ENCODE measurements at places on chromosomes 2 and 18.
A peak's percentile ranks its signal among the peaks of the same experiment; 100 is the strongest.

DNA sequence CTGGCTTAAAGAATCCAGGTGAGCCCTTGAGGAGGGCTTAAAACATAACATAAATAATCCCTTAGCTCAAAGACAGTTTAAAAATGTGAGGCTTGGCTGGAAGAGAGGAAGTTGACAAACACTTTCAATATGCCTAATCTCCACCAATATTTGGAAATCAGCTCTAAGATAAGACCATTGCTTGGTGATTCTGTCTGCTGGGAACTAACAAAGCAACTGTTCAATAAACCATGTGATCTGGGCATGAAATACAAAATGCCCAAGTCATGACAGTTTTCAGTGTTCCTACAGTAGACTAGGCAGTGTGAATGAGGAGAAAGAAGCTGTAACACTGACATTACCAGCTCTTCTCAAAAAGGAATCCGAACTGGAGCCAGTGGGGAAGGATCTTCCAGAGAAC, 10.7 kb downstream of the MFF start:
- no peak for DNase-seq

DNA sequence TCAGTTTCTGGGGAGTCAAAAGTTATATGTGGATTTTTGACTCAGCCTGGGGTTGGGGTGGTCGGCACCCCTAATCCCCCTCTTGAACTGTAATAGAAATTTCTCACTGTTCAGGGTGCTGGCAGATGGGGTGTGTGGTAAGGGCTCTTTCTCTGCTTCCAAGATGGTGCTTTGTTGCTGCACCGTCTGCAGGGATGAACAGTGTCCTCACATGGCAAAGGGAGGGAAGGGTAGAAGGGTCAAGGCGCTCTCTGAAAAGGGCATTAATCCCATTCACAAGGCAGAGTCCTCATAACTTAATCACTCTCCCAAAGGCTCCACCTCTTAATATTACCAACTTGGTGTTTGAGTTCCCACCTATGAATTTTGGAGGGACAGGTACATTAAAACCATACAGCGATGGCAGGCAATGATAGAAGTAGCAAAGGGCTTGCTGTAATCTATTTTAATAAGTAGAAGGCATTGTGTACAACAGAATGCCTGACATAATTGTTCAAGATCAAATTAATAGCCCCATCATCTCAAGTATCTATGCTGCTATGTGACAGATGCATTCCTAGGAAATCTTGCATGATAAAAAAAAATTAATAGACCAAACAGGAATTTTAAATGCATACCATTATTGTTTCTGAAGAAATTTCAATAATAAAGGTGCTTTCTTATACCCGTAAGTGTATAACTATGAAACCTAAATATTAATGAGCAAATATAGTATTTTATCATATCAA, 28.1 kb downstream of the MMADHC start:
- DNase-seq: no peak

DNA sequence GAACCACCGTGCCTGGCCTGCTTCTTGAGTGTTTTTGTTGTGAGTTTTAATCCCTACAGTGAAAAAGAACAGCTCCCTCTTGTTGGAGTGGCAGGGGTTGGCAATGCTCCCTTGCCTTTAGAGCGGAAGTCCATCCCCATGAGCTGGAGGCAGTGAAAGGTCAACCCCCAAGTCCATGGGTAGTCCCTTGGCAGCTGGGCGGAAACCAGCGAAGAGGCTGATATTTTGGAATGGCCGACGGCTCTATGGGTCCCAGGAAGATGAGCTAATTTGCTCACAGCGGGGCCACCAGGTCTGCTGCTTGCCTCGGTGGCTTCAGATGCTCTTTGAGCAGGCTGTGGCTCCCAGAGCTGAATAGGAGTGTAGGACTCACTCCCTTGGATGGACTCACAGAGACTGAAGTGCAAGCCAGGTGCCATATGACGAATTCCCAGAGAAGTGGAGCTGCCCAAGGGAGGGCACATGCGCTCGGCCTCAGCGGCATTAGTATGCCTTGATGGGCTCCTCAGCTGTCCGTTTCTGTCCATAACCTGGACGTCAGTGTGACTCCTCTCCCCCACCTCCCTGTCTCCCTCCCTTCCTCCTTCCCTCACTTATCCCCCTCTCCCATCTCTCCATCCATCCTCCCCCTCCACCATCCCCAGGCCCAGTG, 25.4 kb upstream of the RHOB start:
- no peak for DNase-seq

DNA sequence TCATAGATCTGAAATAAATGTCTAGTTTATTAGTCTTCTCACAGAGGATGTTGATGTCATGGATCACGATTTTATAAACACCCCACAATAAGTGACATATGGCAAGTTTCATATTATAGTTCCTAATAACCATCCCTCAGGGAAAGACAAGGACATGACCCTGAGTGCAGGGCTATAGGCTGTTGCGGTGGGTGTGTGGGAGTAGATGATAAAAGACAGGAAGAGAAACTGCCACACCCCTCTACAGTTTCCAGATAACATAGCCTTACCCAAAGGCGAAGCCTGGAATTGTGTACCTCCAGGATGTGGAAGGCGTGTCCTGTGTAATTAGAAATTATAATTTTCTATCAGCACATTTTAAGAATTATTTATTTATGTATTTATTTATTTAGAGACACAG, 2.4 kb upstream of the NEDD4L start:
- DNase-seq: no peak

- DNase-seq: no peak
Measured at GRCh38 chr18:75474332-75474731, 46.8 kb upstream of the SMIM21 start.

DNA sequence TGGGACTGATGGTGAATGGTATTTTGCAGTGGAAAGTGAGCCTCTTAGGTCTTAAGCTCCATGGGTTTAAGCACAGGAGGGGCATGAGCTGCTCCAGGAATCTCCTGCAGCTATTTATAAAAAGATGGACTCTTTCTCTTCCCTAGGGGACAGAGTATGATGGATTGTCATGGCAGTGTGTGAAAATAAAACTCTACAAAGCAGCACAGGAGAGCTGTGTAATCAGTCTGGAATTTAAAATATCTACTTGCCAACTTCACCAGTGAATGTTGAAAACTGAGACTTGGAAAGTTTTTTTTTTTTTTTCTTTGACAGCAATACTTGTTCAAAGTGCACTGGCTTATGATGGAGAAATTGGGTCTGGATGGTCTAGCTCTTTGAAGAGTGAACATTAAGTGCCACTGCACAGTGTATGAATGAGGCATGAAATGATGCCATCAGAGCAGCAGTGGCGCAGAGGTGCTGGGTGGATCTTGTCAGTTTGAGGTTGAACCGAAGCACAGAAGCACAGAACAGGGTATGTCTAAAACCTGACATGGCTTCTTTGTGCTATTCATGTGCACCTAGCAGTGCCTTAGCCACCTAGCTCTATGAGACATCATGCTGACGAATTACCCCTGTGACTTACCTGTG, 245.4 kb downstream of the PTPRM start:
- DNase-seq: no peak

- no peak for DNase-seq
Measured at GRCh38 chr18:11956371-11957308, 24.7 kb upstream of the IMPA2 start.

DNA sequence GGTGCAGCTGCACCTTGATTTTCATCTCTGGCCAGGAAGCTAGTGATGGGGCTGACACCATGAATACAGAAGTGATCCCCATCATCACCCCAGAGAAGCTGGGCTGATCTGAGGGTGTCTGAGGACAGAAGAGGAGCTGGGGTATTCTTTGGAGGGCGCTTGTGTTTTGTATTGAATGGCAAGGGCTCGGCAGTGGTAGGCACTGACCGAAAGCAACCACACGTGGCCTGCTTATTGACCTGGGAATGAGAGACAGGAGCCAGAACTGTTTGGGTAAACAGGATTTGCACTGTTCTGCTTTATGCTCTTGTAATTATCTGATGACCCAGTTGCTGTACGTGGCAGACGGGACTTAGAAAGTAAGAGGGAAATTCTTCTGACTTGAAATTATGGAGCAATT, 62.6 kb upstream of the RPL31 start:
- DNase-seq: no peak

GRCh38 chr2:23510471-23510870, 125.5 kb downstream of the KLHL29 start:
- no peak for DNase-seq

GRCh38 chr2:200353120-200353519, 46.6 kb downstream of the SPATS2L start:
- no peak for DNase-seq

DNA sequence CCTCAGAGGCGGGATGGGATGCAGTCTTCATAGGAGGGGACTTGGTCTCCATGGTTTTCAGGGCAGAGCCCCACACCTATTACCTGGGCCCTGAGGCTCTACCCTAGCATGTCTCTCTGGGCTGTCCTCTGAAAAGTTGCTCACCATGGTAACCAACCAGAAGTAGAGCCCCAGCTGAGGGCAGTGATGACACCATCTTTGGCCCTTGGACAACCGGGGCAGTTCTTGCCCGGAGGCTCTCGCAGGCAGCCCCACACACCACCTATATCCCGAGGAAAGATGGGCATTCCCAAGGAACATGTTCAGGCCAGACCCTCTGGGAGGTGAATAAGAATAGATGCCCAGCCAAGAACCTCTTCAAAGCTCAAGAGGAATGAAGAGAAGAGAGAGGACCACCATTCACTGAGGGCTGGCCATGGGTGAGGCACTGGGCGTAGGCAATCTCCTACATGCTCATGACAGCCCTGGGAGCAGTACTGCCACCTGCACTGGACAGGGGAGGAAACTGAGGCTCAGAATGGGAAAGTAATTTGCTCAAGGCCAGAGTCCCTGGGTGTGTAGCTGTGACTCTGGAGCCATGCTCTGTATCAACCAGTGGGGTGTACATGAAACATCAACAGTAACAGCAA, 72.5 kb downstream of the HS1BP3 start:
- no peak for DNase-seq

- DNase-seq: no peak
Measured at GRCh38 chr2:113061896-113062770, 3.1 kb downstream of the IL36RN start.

DNA sequence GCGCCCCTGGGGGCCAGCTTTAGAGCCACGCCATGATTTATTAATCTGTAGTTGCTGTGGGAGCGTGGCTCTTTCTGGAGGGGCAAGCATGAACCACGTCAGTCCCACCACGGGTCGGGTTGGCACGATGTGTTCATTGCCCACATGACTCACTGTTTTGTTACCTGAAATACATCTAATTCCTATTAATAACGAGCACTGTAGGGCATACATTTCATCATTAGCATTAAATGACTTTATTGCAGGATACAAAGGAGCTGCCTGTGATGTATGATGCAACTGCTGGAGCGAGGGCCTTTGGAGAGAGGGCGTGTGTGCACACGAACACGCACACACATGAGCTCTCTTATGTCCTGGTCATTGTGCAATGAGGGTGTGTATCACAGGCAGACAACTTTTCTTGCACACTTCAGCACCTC, 127.0 kb downstream of the INHBB start:
- no peak for DNase-seq

- DNase-seq: peak; percentile 8
Measured at GRCh38 chr18:25896178-25896780, 194.1 kb downstream of the SS18 start.

DNA sequence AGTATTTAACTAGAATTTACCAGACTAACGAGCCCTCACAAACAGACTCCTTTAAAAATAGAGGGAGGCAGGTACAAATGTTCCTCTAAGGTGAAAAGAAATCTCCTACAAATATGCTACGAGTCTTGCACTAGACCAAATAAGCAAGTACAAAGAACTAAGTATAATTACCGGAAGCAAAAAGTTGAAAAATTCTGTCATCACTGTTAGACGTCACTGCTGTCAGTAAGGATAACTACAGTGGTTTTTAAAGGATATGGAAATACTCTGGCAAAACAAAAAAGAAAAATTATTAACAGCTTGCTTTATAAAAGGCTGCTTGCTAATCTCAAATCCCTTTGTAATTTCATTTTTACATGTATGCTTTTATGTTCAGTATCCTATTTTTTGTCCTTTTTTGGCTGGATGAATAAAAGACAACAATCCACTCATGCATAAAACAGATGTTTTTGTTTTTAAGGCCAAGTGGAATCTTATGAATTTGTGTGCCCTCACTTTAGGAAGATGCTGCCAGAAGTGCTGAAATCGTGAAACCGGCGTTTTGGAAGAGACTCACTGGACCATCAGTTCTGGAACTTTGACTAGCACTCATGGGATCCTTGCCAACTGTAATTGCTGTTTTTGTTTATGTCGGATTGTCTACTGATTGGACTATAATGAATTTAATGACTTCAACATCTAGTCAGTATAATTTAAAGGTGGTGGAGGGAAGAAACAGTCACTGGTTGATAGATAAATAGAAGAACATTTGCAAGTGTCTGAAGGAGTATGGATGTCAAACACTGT, 6.7 kb downstream of the ZNF521 start:
- no peak for DNase-seq

GRCh38 chr2:50831676-50832075, 200.3 kb downstream of the NRXN1 start:
- DNase-seq: no peak

DNA sequence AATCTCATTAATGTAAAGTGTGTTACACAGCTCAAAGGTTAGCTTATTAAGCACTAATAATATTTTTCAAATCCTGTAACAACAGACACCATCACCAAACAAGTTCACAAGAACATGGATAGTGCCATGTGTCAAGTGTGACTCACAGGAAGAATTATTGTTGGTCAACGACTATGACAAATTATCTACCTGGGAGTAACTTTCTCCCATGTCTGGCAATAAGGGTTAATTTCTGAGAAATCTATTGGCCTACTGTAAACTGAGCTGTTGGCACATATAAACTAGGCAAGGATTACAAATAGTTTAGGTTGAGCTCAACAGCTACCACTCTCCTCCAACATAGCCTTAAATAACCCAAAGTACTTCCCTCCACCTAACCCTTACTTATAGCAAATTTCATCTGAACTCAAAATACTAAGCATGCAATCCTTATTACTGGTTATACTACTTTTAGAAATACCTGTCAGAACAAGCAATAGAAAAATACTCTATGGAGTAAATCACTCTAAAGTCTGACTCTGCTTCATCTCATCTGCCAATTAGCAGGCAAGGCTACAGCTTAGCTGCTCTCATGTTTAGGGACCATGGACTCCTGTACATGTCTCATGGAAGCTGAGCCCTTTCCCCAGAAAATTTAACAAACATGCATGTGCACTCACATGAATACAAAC, 223.0 kb downstream of the NBAS start:
- DNase-seq: no peak

- DNase-seq: no peak
Measured at GRCh38 chr2:72627083-72627482, 198.8 kb downstream of the EXOC6B start.

GRCh38 chr2:75573145-75573878, 12.6 kb upstream of the EVA1A start:
- no peak for DNase-seq

GRCh38 chr2:65361623-65362022, 70.8 kb downstream of the SPRED2 start:
- DNase-seq: no peak

GRCh38 chr2:224909885-224910573, 132.2 kb downstream of the DOCK10 start:
- peak; percentile 22 for DNase-seq

DNA sequence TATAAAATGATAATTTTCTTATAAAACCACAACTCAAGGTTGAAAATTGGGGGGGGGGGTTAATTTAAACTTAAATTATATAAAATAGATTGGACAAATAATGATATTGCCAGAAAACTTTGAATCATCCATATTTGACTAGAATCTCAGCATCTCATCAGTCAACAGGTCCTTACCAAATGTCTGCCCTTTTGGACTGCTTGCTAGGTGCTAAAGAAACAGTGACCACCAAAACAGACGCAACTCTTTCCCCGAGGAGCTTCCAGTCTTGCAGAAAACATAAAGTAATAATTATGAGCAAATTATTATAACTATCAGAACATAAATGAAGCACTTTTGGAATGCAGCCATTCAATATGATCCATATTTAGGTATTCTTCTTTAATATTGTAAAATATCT, 8.6 kb upstream of the COL3A1 start:
- no peak for DNase-seq

All from pulmonary artery endothelial cell (primary cell).